ENCODE measurements at places on chromosomes 16 and 17.

DNA sequence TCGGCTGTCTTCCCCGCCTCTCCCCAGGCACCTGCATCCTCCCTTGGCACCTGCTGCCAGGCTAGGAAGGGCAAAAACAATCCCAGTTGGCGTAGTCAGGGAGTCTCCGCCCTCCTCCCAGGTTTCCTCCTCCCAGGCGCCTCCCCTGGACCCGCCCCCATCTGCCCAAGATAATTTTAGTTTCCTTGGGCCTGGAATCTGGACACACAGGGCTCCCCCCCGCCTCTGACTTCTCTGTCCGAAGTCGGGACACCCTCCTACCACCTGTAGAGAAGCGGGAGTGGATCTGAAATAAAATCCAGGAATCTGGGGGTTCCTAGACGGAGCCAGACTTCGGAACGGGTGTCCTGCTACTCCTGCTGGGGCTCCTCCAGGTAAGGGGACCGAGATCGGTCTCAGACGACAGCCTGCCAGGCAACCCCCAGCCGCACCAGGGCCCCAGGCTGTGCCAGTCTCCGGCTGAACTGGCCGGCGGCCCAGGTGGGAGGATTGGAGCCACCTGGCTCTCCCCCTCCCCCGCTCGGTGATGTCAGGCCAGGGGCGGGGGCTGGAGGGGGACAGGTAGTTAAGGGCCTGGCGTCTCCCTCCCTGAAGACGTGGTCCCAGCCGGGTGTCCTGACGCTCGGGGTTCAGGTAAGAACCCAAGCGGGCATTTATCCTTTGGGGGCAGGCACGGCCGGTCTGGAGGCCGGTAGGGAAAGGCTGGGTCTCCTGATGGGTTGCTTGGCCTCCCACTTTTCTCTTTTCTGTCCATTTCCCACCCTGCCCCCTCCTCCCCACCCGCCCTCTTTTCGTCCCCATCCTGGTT is at the start of gene GRB7:
Gene GRB7 (plus strand): TSS at position 179 of the 808 bp plus-strand sequence. CDS start 4,364 bp downstream, outside the sequence.
- no peak for DNase-seq

- no peak for DNase-seq
These were observed 1.3 kb downstream of the SNN start for GRCh38 chr16:11669380-11670146.

- no peak for DNase-seq
These were observed 31.0 kb upstream of the PITPNM3 start for GRCh38 chr17:6587310-6587709.

GRCh38 chr17:83145831-83146230 is 66.4 kb downstream of the METRNL start:
- DNase-seq = no peak

GRCh38 chr16:65532258-65532657 is 410.4 kb upstream of the CDH11 start:
- DNase-seq = no peak

All from GM04503 (cell line).